ENCODE measurements at places on chromosomes 13 and 19. TPM values are rescaled to one million over a fixed set of nuclear protein-coding genes. Genes with fewer than 3 reads are reported as not detected.

GRCh38 chr13:74153316-74153715 lies 19.1 kb upstream of the KLF12 start:
- DNase-seq, result no peak

GRCh38 chr13:62336507-62336906 lies 920.9 kb upstream of the PCDH20 start:
- DNase-seq, result no peak

- peak; percentile 67 for DNase-seq
Observed at GRCh38 chr19:33868788-33869412, 72.2 kb downstream of the KCTD15 start.

- no peak for DNase-seq
Observed at GRCh38 chr19:35784503-35785338, 9.4 kb downstream of the ARHGAP33 start.

DNA sequence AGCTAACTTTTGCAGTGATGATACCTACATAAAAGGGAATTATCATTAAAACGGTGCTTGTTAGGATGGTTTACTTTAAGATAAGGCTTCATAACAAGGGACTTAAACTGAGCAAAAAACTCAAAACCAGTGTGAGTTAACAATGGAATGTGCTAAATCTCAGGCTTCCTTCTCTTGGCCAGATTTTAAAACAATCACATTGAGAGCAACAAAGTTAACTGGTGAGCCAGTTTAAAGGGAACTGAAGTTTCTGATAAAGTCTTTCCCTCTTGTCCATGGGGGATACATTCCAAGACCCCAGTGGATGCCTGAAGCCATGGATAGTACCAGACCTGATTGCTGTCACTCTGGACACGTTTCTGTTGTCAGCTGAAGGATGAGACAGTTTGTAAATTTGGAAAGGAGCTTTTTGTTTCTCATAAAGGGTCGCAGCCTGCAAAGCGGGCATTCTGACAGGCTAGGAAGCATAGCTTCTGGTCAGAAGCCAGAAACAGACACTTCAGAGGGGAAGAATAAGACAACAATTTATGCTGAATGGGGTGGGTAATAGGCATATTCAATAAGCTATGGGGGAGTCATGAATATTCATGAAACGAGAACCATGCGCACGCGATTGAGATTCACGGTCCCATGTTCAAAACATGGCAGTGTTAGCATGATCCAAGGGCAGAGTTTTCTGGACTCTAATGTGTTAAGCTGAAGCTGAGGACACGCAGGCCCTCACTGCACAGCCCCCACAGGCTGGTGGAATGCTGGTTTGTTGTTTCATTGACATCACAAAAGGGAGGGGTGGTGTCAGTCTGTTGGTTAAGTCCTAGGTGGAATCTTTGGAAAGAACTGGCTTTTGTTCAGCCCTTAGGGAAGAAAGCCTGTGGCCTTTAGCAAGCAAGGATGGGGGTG lies 150.6 kb upstream of the RNF113B start:
- DNase-seq, result peak; percentile 62

DNA sequence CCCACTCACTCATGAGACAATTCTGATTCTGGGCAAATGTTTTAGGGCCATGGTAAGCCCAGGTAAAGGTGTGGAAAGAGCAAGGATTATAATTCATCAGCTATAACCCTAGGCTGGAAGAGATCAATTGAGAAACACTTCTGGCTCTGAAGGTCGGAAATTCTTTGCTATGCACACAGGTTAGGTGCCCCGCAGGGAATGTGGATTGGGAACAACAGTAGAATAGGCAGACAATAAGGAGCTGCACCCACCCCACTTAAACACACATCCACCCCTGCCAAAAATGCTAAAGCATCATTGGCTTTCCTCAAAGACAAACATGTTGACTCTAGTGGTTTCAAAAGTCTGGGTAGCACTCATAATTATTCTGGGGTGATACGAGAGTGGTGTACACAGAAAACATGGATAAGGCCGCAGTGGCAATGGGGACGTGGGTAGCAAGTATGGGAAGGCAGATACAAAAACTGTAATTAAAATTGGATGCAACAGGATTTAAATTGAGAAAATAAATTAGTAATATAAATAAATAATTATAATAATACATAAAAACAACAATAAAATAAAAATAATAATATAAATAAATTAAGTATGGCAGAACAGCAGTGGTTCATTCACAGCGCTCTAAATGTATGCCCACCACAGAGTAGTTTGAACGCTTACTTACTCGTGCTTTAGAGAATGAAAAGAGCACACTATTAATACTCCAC lies 8.6 kb downstream of the EFNB2 start:
- no peak for DNase-seq

DNA sequence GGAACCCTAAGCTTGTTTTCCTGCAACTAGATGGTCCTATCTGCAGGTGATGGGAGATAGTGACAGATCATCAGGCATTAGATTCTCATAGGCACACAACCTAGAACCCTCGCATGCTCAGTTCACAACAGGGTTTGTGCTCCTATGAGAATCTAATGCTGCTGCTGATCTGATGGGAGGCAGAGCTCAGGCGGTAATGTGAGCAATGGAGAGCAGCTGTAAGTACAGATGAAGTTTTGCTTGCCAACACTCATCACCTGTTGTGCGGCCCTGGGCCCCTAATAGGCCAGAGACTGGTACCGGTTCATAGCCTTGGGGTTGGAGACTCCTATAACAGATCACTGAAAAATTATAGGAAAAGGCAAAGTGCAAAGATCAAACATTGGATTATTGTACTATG lies 267.2 kb downstream of the PCDH9 start:
- DNase-seq, result no peak

GRCh38 chr13:79459906-79460305 lies 21.0 kb upstream of the NDFIP2 start:
- no peak for DNase-seq

The LILRA1 gene
- not detected for total RNA-seq

DNA sequence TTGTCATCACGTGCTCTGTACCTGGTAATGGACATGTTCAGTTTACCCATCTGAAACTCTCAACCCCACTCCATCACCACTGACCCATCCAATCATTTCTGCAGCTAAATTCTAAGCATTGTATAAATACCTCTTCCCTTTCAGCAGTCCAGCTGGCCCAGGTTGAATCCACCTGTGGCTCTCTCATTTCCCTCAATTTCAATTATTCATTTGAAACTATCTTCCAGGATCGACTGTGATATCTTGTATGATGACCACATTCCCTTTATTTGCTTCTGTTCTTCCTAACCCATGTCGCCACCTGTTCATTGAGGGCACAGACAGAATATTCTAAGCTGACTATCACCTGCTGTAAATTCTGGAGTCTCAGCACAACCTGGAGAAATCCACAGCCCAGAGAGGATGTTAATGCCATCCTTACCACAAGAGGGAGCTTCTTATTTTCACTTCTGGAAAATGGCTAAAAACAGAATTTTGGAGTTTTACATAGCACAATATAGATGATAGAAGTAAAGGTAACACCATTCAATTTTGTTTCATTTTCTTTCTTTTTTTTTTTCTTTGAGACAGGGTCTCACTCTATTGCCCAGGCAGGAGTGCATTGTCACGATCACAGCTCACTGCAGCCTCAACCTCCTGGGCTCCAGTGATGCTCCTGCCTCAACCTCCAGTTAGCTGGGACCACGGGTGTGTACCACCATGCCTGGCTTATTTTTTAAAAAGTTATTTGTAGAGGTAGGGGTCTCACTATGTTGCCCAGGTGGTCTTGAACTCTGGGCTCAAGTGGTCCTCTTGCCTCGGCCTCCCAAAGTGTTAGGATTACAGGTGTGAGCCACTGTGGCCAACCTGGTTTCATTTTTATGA lies 38.6 kb downstream of the ZNF823 start:
- peak; percentile 50 for DNase-seq

The CHERP gene
- 1.4 TPM for total RNA-seq

The ZIM2 gene
- not detected for total RNA-seq

GRCh38 chr13:62246581-62246980 lies 830.9 kb upstream of the PCDH20 start:
- no peak for DNase-seq

The HRC gene
- total RNA-seq, result not detected

DNA sequence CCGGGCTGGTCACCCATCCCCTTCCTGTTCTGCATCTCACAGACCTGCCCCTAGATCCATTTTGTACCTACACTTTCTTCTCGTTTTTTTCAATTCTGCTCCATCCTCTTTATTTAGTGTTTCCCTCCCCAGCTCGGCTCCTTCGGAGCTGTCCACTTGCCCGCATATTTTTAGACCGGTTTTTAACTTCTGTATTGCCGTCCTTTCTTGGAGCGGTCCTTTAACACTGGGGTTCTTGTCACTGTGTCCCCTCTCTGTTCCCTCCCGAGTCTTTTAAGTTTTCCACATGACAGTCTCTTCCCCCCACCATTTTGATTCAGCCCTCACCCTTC lies 1.7 kb downstream of the ARHGAP35 start:
- peak; percentile 64 for DNase-seq

The ZNF524 gene
- 17.8 TPM for total RNA-seq

DNA sequence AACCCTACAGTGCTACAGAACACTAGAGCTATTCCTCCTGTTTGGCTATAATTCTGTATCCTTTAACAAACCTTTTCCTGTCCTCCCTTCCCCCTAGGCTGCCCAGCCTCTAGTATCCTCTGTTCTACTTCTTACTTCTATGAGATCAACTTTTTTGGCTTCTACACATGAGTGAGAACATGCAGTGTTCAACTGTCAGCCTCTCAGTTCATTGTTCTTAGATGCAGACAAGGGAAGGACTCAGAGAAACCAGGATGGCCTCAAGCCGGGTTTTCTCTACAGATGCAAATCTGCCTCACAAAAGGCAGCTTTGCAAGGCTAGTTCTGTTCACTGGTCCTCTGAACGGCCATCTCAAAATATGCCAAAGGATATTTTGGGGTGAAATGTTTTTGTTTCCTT lies 18.4 kb downstream of the AMER2 start:
- DNase-seq, result no peak

DNA sequence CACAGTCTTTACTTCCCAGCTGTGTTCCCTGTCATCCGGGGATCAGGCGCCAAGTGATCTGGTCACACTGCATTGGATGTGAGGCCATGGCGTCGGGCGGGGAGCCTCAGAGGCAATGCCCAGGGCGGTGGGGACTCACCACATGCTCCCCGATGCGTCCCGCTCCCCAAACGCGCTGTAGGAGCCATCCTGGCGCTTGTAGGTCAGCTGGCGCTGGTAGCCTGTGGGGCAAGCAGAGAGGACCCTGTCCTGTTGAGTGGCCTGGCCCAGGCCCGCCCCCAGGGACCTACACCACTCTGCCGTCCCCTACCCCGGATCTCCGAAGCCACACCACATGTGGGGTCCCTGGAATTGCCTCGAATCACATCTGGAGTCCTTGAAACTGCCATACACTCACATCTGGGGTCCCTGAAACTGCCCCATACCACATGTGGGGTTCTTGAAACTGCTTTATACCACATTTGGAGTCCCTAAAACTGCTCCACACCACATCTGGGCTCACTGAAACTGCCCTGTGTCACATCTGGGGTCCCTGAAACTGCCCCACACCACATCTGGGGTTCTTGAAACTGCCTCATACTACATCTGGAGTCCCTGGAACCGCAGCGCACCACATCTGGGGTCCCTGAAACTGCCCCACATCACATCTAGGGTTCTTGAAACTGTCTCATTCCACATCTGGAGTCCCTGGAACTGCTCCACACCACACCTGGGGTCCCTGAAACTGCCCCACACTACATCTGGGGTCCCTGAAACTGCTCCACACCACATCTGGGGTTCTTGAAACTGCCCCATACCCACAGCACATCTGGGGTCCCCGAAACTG lies 33.2 kb downstream of the F2RL3 start:
- DNase-seq, result no peak

- no peak for DNase-seq
Observed at GRCh38 chr13:30829833-30830637, 76.0 kb upstream of the MEDAG start.

GRCh38 chr13:27079421-27079958 lies 92.1 kb downstream of the USP12 start:
- peak; percentile 72 for DNase-seq

The ZNF540 gene
- 6.2 TPM for total RNA-seq

DNA sequence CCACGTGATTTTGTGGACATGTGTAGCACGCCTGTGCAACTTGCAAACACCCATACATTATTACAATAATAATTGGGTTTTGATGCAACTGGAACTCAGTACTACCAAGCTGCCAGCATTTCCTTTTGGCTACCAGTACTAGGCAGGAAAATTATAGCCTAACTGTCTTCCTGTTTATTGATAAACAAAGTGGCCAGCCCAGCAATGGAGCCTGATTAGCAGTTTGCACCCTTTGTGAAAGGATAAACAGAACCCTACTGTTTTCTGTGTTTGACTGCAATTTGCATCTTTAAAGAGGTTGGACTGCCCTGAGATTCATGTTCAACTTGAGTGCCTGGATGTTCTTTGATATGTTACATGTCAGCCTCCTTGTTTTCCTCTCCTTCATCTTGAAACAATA lies 173.9 kb downstream of the ZIC5 start:
- no peak for DNase-seq

DNA sequence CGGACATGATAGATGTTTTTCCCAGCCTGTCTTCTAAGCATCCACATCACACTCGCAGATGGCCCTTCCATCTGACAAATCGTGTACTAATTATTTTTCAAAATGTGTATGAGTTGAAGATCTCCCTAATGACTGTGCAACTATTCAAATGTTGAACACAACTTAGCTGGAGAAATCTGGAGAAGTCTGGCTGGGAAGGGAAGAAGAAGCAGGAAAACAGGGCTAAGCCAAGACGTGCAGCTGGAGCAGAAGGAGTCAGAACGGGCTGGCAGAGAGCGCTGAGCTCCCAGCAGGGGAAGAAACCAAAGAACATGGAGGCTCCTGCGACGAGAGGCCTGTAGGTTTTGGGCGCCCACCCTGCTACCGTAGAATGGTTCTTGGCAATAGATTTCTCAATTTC lies 13.2 kb upstream of the LATS2 start:
- DNase-seq, result peak; percentile 67

DNA sequence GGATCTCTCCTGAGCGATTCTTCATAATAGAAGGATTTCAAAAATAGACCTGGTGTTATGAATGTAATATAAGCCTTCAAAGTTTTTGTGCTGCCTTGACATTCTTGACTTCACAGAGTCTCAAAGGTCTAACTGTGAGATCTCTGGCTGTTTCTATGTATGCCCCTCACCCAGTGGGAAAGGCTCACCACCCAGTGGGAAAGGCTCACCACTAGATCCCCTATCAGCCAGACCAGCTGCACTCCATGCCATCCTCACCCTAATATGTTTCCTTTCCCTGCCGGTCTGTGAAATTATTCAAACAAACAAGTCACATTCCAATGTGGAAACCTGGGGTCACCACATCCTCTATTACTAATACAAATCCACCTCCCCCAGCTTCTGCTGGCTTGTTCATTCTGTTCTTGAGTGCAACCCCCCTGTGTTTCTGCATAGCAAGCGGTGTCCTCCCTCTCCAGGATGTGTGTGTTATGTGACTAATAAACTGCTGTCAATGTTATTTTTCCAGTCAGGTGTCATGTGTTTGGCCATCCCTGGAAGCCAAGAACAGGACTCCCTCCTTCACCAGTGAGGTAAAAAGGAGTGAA lies 13.8 kb upstream of the SLITRK1 start:
- no peak for DNase-seq

The CHMP2A gene
- 89.2 TPM for total RNA-seq

GRCh38 chr19:5150902-5151741 lies 182.2 kb downstream of the KDM4B start:
- no peak for DNase-seq
